A172 (cell line): ENCODE measurements at places on chromosomes 2 and 18. TPM values are rescaled to one million over a fixed set of nuclear protein-coding genes. Genes with fewer than 3 reads are reported as not detected.

The ACMSD gene
- not detected in 2 replicates for total RNA-seq

GRCh38 chr2:52074130-52074719 is 1042.3 kb upstream of the NRXN1 start:
- DNase-seq = no peak

GRCh38 chr2:196333397-196333796 is 162.0 kb upstream of the STK17B start:
- DNase-seq = no peak

The ZNF804A gene
- total RNA-seq = 2.8 and 3.6 TPM in 2 replicates

GRCh38 chr18:67735506-67735905 is 219.0 kb upstream of the DSEL start:
- no peak for DNase-seq

DNA sequence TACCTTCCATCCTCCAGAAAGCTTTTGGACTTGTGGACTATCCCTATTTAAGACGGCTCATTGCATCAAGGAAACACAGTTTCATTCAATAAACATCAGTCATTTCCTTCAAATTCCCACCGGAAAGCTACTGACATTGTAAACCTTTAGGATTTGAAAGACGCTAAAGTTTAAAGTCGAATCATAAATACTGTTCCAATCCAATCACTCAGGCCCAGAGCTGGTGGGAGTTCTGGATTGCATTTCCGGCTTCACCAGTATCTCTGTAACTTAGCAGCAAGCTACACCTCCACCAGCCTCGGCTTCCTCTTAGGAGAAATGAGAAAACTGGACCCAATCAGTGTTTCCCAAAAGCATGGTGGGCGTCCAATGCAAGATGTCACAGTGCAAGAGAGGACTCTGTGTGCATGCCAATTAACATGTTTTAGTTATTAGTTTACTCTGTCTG is 1.6 kb downstream of the WDFY1 start:
- peak; percentile 51 for DNase-seq

The CLEC4F gene
- total RNA-seq = not detected in 2 replicates

GRCh38 chr2:158586491-158586890 is 129.7 kb downstream of the PKP4 start:
- peak; percentile 11 for DNase-seq

The IL1RL2 gene
- not detected in 2 replicates for total RNA-seq

DNA sequence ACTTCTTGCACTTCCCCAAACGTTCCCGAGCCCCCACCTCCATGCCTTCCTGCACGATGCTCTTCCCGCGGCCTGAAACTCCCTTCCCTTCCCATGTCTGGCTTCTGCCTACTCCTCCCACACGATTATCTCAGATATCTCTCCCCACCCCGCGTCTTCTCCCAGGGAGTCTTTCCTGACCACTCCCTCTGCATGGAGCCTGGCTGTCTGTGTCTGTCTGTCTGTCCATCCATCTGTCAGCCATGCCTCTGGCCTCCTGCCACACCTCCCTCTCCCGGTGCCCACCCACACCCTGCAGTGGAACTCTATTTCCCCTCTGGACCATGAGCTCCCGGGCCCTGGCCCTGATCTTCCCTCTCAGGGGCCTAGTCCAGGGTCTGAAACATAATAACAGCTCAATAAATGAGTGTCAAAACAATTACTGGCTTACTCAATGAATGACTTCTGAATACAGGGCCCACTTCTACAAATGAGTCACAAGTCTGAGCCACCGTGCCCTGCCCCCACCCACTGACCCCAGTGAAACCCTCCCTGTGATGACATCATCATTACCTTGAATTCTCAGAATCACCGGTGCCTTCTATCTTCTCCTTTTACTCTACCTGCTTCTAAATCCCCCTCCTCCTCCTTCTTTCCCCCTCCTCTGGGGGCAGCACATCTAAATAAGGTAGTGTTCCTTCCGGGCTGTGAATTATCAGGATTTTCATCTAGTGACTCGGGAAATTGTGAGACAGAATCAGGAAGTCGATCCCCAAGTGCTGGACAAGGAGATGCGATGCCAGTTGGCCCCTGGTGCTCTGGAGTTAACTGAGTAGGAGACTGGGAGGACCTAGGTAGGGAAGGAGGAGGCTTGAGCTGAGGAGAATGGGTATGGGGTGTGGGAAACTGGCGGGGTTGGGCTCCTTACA is 46.1 kb upstream of the PLB1 start:
- peak; percentile 75 for DNase-seq

GRCh38 chr2:225893151-225893550 is 493.6 kb downstream of the NYAP2 start:
- no peak for DNase-seq

The POTEJ gene
- total RNA-seq = not detected in 2 replicates

The NOP58 gene
- 111 and 186 TPM in 2 replicates for total RNA-seq

- DNase-seq = no peak
Observed at GRCh38 chr2:217482056-217482710, 520.6 kb downstream of the TNS1 start.

GRCh38 chr2:20485612-20486388 is 38.9 kb downstream of the RHOB start:
- DNase-seq = no peak

DNA sequence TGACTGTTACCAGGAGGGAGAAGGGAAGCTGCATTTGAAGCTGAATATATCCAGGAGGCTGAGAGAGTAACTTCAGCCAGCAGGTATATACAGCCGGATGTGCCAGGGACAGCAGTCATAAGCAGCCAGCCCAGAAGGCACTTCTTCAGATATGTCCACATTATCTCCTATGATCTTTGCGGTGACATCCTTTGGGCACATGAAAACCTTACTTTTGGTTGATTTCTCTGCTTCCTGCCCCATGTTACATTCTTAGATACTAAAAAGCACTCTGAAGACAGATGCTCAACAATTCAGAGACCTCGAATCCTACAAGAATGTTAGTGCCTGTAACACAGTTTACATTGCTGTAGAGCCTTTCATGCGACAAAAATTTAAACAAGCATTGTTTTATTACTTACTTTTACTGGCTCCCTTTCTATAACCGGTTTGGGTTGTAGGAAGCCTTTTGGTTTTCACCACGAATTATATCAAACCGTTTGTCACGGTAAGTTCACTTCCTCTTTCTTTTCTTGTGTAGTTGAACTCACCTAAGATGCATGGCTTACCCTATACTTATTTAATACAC is 50.3 kb upstream of the TLK1 start:
- no peak for DNase-seq

DNA sequence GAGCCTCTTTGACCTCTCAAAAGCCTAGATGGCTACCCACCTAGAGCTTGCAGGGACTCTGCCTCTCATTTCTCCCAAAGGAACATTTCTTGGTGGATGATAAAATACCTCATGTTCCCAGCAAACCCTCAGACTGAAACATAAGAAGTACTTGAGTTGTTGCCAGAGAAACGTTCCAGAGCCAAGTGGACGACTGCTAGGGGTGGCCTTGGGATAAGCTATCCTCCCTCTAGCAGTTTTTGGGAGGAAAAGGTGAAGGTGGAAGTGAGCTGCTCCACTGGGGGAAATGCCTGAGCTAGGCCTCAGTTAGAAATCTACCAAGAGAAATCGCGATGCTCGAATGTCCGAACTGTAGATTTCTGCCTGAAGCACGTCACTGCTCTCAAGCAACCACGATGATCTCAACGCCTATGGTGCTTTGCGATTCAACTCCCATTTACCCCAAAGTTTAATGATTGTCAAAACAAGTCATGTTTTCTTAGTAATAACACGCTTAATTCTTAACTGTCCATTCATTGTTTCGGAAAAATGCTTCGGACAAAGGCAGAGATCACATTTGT is 91.5 kb downstream of the CCBE1 start:
- no peak for DNase-seq

- DNase-seq = no peak
Observed at GRCh38 chr2:37190290-37190689, 1.8 kb upstream of the SULT6B1 start.

DNA sequence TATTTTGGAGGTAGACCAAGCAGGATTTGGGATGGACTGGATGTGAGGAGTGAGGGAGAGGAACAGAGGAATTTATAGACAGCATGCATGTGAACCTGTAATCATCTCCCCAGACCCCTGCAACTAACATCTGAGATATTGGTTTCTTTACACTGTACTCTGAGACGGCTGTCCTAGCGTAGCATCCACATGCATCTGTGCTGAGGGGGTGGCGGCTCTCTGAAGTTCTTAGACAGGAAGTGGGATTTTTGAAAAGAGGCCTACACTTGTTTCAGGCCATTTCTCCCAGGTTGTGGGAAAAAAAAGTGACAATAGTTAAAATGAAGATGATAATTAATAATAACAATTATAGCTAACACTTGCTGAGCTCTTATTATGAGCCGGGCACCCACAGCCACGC is 150.2 kb upstream of the GATA6 start:
- DNase-seq = no peak

The LYPD1 gene
- total RNA-seq = 28.6 and 30.8 TPM in 2 replicates

The FHOD3 gene
- total RNA-seq = 13.0 and 19.3 TPM in 2 replicates

The SCYGR5 gene
- total RNA-seq = not detected in 2 replicates

DNA sequence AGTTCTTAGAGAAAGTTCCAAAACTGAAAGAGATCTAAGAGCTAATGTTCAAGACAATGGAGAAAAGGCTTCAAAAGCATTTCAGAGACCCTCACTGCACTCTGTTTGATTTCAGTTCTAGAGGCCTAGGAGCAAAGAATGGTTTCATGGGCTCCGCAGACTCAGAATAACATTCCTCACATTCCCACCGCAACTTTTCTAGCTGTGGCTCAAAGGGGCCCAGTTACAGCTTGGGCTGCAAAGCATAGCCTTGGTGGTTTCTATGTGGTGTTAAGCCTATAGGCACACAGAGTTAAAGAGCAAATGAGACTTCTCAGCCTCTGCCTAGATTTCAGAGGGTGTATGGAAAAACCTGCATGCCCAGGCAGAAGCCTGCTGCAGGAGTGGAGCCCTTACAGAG is 73.0 kb downstream of the FSIP2 start:
- DNase-seq = no peak

DNA sequence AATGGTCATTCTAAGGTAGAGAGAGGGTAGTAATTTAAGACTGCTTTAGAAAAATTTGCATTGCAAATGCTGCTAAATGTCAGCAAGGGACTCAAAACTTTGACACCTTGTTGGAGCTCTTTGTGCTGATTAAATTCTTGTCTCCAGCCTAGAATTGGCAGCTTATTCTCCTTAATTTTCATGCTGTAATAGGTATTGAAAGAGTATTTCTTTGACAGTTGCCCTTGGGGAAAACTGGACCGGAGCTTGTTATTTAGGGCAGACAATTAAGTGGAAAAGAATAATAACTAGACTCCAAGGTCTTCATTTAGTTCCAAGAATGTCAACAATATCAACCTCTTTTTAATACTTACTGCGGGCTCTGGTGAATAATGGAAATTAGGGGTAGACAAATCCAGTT is 264.0 kb downstream of the TPGS2 start:
- no peak for DNase-seq
